Stimulated activated CD8-positive, alpha-beta memory T cell treated with anti-CD3 and anti-CD28 coated beads, Interleukin-12 subunit alpha, Interleukin-12 subunit beta, amount 100 ng/mL, for 1 hour (primary cell): ENCODE measurements at places on chromosomes 16 and 17.

- no peak for DNase-seq
Measured at GRCh38 chr17:76922967-76923366, 54.8 kb downstream of the MGAT5B start.

GRCh38 chr17:35774499-35774898 lies 13.8 kb downstream of the C17orf50 start:
- no peak for DNase-seq

DNA sequence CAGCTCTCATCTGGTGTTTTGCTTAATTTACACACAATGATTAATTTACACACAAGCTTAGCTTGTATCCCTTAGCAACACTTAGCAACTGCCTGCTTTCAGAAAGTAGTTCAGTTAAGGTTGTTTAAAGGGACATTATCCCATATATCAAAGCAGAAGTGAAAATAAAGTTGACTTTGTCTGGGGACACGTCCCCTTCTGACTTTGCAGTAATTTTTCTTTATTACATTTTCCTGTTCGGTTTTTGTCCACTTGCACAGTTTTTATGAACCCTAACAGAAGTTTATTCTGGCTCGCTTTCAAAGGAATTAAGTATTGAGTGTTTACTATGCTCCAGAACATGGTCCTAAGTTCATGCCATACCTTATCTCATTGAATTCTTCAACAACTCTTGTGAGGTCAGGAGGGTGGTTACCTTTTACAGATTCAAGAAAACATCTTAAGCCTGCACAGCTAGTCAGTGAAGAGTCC lies 41.5 kb downstream of the ARHGAP44 start:
- no peak for DNase-seq

- no peak for DNase-seq
Measured at GRCh38 chr16:74070237-74070636, 226.4 kb upstream of the PSMD7 start.

GRCh38 chr16:50273888-50274325 lies 7.6 kb downstream of the ADCY7 start:
- no peak for DNase-seq

DNA sequence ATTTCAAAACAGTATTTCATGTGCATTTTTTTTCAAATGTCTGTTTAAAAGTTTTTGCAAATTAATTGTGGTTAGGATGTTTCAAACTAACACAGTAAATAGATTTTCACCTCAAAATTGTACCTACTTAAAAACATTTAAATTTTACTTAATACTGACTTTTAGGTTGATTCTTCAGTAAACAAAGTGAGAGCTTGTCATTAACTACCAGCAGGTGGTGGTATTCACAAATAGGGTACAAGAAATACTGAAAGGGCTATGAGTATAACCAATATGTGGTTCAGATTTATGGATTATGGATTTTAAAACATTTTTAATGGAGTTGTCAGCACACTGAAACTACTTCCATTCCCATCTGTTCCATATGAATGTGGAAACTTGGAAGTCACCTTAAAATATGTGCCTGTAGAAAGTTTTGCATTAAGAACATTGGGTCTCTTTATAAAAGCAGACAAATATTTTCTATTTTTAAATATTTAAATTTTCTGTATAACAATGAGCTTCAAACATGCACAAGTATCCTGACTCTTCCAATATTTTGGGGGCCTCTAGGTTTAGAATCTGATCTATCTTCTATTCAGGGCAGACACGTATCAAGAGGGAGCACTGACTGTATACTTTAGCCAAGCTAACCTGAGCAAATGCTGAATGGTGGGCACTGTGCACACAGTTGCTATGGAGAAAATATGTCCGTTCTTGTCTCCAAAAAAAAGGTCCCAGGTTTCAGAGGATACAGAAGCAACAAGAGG lies 155.6 kb downstream of the SNX11 start:
- DNase-seq = no peak

- DNase-seq = no peak
Measured at GRCh38 chr16:16071631-16072244, 122.3 kb downstream of the ABCC1 start.

GRCh38 chr17:1803280-1803679 lies 26.4 kb downstream of the SMYD4 start:
- DNase-seq = no peak

GRCh38 chr17:40325156-40326013 lies 16.4 kb downstream of the RARA start:
- DNase-seq = no peak

- DNase-seq = no peak
Measured at GRCh38 chr16:48978501-48978900, 303.1 kb downstream of the CBLN1 start.

GRCh38 chr17:33145941-33146340 lies 147.2 kb downstream of the ASIC2 start:
- no peak for DNase-seq

- DNase-seq = no peak
Measured at GRCh38 chr17:76474238-76474637, 6.8 kb downstream of the AANAT start.

- no peak for DNase-seq
Measured at GRCh38 chr16:85829171-85829719, 29.8 kb downstream of the COX4I1 start.

- DNase-seq = no peak
Measured at GRCh38 chr17:59406808-59407381, 75.4 kb downstream of the YPEL2 start.

DNA sequence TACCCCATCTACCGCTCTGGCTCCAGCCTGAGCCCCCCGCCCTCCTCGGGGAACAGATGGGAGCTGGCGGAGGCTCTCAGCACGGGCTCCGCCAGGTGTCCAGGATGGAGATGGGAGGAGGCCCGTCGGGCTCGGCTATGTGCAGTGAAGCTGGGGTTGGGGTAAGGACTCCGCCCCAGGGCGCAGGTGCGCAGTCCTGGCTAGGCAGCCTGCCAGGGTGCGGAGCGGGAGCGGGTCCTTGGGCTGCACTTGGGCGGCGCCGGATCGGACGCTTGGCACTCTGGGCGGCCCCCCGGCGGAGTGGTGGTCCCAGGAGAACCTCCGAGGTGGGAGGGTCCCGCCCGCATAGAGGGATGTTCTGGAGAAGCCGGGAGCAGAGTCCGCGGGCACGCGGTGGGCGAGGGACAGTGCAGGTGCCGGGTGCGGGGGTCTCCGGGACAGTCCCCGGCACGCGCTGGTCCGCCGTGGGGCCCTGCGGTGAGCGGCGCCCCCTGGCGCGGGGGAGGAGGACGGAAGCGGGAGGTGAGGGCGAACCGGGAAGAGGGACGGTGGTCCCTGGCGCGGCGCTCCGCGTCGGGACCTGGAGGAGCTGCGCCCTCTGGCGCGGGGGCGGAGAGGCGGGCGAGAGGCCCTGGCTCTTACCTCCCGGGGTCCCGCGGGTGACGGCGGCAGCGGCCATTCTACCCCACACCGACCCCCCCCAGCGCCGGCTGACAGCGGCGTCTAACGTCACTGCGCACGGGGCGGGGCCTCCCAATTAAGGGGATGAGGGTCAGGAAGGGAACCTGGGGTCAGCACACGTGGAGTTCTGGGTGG lies at the start of gene CAMTA2:
Gene CAMTA2, minus strand, starts transcription at position 725 of the 816 bp plus-strand sequence. CDS start 1,453 bp downstream, outside the sequence.
- DNase-seq = peak; percentile 79

DNA sequence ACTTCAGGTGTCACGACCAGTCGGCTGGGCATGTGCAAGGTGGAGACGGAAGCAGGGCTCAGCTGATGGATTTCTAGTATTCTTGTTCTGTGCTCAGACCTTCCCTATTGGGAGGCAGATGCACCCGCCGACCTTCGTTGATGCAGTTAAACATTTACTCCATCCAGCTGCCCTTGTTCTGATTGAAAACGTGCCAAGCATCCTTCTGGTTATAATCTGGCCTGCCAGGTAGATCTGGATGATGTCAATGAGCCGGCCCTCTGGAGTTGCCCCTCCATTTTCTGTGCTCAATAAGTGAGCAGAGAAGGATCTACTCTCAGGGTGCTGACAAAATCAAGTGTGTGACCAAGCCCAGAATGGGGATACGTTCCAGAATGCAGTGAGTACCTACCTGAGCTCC lies 38.3 kb downstream of the CCDC182 start:
- no peak for DNase-seq

GRCh38 chr16:83201748-83202147 lies 575.0 kb downstream of the CDH13 start:
- DNase-seq = no peak

- no peak for DNase-seq
Measured at GRCh38 chr17:2337544-2338314, 428 bp downstream of the SGSM2 start.

DNA sequence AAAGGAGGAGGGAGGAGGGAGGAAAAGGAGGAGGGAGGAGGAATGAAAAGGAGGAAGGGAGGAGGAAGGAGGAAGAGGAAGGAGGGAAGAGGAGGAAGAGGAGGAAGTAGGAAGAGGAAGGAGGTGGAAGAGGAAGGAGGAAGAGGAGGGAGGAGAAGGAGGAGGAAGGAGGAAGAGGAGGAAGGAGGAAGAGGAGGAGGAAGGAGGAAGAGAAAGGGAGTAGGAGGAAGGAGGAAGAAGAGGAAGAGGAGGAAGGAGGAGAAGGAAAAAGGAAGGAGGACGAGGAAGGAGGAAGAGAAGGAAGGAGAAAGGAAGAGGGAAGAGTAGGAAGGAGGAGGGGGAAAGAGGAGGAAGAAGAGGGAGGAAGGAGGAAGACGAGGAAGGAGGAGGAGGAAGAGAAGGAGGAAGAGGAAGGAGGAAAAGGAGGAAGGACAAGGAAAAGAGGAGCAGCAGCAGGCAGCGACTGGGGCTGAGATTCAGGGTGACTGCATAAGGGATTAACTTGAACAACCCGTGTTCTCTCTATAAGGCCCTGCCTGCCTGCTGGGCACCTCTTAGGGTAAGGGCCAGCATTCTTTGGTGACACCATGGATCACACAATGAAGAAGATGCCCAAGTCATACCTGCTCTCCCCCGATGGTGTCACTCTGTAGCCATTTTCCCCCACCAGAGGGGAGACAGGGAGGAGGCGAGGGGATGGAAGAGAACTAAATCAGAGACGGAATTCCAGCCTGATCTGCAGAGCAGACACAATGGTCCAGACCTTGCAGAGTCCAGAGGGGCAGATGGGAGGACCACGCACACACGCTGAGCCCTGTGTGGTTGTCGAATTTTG lies 1.4 kb upstream of the IL34 start:
- DNase-seq = no peak

DNA sequence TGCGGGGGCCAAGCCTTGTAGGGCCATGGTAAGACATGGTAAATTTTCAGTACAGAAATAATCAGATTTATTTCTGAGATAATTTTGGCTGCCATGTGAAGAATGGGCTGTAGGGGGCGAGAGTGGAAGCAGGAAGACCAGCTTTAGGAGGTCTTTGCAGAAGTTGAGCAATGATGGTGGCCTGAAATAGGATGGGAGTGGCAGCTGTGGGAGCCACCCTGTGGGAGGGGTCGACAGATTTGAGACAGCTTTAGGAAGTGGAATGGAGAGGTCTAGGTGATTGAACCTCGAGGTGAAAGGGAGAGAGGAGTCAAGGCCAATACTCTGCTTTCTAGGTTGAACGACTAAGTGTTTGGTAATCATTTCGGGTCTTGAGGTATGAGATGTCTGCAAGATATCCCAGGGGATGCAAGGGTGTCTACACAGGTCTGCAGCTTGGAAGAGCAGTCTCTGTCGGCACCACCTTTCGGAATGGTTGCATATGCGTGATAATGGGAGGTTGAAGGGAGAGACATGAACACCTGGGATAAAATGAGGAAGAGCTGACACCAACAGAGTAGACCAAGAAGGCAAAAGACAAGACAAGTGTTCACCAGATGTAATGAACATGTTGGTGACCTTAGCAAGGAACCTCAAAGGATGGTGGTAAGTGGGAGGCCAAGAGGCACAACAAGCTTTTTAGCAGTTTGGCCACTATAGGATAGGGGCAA lies 4.2 kb upstream of the ATXN7L3 start:
- DNase-seq = no peak

DNA sequence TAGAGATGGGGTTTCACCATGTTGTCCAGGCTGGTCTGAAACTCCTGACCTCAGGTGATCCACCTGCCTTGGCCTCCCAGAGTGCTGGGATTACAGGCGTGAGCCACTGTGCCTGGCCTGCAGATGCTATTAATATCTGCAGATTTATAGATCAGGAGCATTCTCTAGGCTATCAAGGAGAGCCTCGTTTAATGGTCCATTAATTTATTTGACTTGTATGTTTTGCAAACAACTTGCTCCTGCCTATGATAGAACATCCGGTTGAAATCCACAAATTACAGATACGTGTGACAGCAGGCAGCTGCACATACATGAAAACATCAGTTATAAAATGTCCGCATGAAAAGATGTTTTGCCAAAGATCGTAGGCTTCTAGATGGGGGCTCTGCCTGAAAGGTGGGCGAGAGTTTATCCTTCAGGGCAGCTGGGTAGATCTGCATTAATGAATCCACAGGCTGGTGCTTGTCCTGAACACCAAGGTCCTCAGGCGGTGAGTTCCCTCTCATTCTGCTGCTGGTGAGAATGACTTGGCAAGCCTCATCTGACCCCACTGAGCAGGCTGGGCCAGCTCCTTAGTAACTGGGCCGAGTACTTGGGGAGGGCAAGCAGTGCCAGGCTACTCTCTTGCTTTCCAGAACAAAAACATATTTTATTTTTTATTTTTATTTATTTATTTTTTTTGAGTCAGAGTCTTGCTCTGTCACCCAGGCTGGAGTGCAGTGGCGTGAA lies 37.1 kb upstream of the MGAT5B start:
- no peak for DNase-seq

- no peak for DNase-seq
Measured at GRCh38 chr17:17351356-17351891, 48.3 kb downstream of the NT5M start.

- DNase-seq = no peak
Measured at GRCh38 chr17:45435481-45435880, 2.8 kb upstream of the ARHGAP27 start.

DNA sequence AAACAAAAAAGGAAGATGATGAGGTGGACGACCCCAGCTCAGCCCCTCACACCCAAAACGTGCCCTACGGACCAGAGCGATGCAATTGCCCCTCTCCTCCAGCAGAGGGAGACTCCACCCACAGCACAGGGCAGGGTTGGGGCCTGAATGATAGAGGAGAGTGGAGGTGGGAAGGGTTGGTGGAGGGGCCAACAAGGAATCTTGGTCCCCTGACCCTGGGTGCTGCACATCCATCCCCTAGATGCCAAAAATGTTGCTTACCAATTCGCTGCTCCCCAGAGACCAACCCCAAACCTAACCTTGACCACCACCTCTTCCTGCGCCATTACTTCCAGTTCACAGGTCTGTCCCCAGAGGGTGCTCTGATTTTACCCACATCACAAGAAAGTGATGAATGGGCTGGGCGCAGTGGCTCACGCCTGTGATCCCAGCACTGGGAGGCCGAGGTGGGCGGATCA lies 12.9 kb downstream of the P2RX5 start:
- peak; percentile 25 for DNase-seq

GRCh38 chr17:80353718-80354275 lies 61.2 kb upstream of the ENDOV start:
- DNase-seq = no peak
